ENCODE measurements at places on chromosomes 6 and 20.

DNA sequence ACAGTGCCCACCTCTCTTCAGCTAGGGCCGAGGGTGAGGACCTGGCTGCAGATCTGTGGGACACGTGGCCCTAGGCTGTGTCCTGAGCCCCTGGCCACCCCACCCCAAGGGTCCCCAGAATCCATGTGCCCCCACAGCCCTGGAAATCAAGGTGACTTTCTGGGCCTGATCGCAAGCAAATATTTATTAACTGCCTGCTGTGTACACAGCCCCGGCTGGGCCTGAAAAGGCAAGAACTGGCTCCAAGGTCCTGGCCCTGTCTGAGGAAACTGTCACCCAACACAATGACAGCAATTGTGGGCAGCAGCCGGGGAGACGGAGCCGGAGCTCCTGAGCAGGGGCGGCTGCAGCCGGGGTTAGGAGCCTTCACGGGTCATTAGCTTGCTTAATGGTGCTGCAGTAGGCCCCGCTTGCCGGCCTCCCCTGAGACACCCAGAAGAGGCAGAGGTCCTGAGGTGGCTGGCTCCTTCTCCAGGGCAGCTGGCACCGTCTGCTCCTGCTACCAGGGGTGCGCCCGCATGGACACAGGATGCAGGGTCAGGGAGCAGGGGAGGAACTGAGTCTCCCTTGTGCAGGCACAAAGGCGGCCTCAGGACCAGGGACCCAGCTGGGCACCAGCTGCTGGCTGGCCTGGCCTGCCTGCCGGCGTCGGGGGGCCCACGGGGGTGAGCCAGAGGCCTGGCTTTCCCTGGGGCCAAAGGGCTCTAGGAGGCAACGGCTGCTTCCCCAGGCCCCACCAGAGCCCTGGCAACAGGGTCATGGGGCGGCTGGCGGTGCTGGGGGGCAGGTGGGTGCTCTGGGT lies 24.1 kb downstream of the NPEPL1 start:
- DNase-seq, result no peak

GRCh38 chr20:45041464-45042337 lies 59.2 kb downstream of the KCNS1 start:
- no peak for DNase-seq

DNA sequence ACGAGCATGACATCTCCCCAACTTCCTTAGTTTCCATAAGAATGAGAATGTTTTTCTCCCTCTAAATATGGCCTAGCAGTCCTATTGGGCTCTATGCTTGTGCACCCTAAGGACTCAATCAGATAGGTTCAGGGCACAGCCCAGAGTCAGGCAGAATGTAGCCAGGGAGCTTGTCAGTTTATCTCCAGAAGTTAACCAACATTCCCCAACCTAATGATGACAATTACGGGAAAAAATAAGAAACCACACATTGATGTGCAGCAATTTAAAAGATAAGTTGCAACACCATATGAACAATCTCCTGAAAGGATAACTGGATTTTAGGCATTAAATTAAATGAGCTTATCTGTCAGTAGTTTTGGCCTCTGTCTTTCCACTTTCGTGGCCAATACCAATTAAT lies 71.1 kb downstream of the HDDC2 start:
- no peak for DNase-seq

- DNase-seq, result no peak
Observed at GRCh38 chr6:25009393-25009710, 73.6 kb upstream of the RIPOR2 start.

GRCh38 chr6:76174722-76175121 lies 102.3 kb upstream of the IMPG1 start:
- DNase-seq, result no peak

DNA sequence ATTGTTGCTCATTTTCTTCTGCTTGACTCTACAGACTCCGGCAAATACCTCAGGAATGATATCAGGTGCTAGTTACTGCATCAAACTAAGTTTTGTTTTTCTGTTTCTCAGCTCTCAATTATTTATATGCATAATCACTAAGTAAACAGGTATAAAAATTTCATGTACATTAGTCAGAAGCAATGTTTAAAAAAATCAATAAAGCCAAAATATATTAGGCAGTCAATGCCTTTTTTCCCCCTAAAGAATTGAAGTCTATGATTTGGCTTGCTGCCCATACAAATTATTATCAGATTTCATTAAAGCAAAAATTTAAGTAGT lies 20.6 kb upstream of the MRS2 start:
- DNase-seq, result no peak

GRCh38 chr6:6688283-6688682 lies 99.8 kb downstream of the LY86 start:
- DNase-seq, result no peak

- no peak for DNase-seq
Observed at GRCh38 chr6:6629402-6629801, 40.9 kb downstream of the LY86 start.

Measured in T follicular helper cell (primary cell).